Heart right ventricle (tissue), 16 donors: ENCODE measurements at places on chromosomes 16 and 17. TPM values are rescaled to one million over a fixed set of nuclear protein-coding genes. Genes with fewer than 3 reads are reported as not detected.

DNA sequence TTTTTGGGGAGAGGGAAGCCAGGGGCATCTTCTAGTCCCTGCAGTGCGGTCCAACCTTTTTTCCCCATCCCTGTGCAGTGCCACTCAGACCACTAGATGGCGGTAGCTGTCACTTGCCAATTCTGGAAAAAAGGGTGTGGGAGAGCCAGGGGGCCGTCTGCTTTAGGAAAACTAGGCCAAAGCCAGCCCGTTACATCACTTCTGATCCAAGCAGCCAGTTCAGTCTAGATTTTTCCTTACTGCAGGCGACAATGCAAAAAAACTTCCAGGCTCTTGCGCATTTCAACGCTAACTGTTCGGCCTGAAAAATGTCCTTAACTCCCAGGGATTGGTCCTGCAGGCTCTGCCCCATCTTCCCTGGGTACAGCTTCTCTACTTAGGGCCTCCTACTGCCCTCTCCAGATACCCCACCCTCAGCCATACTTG lies 69.2 kb upstream of the CES5A start:
- H3K4me1 ChIP-seq, result no peaks in the 10 kb centered on the region
- no peaks in the 10 kb centered on the region for H3K36me3 ChIP-seq
- no peaks in the 10 kb centered on the region for H3K27me3 ChIP-seq
- H3K27ac ChIP-seq, result no peak overlapping the region
- DNase-seq, result peak; percentile 72

- no peaks in the 10 kb centered on the region for H3K4me1 ChIP-seq
- no peak overlapping the region for H3K27ac ChIP-seq
- no peak for DNase-seq
- peak overlapping the region; percentile 99 for H3K4me3 ChIP-seq
These were observed 991 bp downstream of the KPNA2 start for GRCh38 chr17:68036304-68037147.

- DNase-seq, result no peak
- H3K36me3 ChIP-seq, result no peaks in the 10 kb centered on the region
- no peaks in the 10 kb centered on the region for H3K4me1 ChIP-seq
- peaks cover 18% of the 10 kb centered on the region for H3K27me3 ChIP-seq
These were observed 81.2 kb downstream of the C16orf95 start for GRCh38 chr16:87235810-87236515.

DNA sequence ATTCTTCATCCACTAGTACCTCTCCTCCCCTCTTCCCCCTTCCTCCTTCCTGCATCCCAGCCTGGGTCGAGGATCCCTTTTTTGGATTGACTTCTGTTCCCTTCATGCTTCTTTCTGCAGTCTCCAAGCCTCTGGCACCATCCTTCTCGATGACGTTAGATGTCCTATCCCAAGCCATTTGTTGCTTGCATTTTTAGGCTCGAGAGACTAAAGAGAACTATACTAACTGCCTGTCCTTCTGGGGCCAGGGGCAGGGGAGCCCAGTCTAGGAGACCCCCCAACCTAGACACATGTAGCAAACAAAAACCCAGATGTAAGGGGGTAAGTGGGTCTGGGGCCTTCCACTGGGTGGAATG lies 23.9 kb downstream of the UNK start:
- H3K4me1 ChIP-seq, result peaks cover 32% of the 10 kb centered on the region
- H3K27me3 ChIP-seq, result no peaks in the 10 kb centered on the region
- no peaks in the 10 kb centered on the region for H3K36me3 ChIP-seq
- no peak for DNase-seq

DNA sequence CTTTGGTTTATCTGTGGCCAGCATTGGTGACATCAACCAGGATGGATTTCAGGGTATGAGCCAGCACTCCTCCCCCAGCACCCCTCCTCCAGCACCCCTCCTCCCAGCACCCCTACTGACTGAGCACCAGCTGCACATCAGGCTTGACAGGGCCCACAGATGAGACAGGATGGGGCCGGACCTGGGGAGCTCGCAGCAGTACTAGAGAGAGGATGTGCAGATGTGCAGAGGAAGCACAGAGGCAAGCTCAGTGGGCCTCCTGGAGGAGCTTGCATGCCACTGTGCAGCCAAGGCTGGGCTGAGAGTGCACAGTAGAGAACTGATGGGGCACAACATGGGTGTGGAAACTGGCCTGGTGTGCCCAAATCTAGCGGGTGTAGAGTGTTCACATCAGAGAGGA lies 16.2 kb downstream of the ITGA3 start:
- no peak overlapping the region for H3K27ac ChIP-seq
- H3K4me1 ChIP-seq, result peaks cover 4% of the 10 kb centered on the region
- H3K4me3 ChIP-seq, result no peak overlapping the region
- no peaks in the 10 kb centered on the region for H3K27me3 ChIP-seq

DNA sequence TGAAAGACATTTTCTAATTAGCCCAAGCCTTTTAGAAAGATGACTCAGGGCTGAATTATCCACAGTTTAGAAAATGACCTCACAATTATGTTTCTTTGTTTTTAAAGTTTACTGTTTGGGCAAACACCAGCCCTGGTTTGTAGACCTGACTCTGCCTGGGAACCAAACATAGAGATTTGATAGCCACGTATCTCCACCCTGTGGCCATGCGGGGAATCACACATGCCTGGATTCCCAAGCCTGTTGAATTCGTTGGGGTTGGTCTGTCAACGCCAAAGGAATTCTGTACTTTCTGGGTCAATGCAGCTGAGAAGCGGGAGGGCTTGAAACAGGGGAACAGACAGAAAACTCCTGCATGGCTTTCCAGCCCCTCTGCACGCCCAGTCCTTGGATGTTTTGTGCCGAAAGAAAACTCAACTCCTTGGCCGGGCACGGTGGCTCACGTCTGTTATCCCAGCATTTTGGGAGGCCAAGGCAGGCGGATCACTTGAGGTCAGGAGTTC lies 26.9 kb downstream of the CD300A start:
- H3K4me3 ChIP-seq, result no peak overlapping the region
- H3K27me3 ChIP-seq, result no peaks in the 10 kb centered on the region
- H3K4me1 ChIP-seq, result no peaks in the 10 kb centered on the region
- no peak overlapping the region for H3K27ac ChIP-seq
- peak; percentile 65 for DNase-seq
- no peaks in the 10 kb centered on the region for H3K36me3 ChIP-seq

DNA sequence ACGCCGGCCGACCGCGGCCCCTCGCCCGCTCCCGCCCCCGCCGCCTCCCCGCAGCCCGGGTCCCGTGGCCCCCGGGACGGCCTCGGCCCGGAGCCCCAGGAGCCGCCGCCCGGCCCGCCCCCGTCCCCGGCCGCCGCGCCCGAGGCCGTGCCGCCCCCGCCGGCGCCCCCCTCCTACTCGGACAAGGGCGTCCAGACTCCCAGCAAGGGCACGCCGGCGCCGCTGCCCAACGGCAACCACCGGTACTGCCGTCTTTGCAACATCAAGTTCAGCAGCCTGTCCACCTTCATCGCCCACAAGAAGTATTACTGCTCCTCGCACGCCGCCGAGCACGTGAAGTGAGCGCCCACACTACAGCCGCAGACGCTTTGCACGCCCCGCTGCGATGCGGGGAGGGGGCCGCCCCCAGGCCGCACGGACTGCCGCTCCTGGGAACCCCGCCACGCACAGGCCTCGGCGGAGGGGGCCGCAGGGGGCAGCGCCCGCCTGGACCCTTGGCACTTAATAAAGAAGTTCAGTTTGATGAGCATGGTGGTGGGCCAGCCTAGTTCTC lies 35.5 kb upstream of the ZC3H18 start:
- peak; percentile 49 for DNase-seq
- peaks cover 10% of the 10 kb centered on the region for H3K4me1 ChIP-seq
- no peaks in the 10 kb centered on the region for H3K36me3 ChIP-seq
- H3K27me3 ChIP-seq, result peaks cover 15% of the 10 kb centered on the region
- peak overlapping the region; percentile 93 for H3K27ac ChIP-seq

- peaks cover 42% of the 10 kb centered on the region for H3K27me3 ChIP-seq
- H3K4me3 ChIP-seq, result no peak overlapping the region
- H3K4me1 ChIP-seq, result no peaks in the 10 kb centered on the region
- no peaks in the 10 kb centered on the region for H3K36me3 ChIP-seq
These were observed 1.8 kb downstream of the TPSD1 start for GRCh38 chr16:1257561-1258224.

- no peaks in the 10 kb centered on the region for H3K36me3 ChIP-seq
- peak within 1 kb of the TSS; percentile 62 for H3K4me3 ChIP-seq
- peaks cover 34% of the 10 kb centered on the region for H3K27me3 ChIP-seq
- H3K4me1 ChIP-seq, result peaks cover 27% of the 10 kb centered on the region
- no peak for DNase-seq
- no peak within 1 kb of the TSS for H3K27ac ChIP-seq
These were observed at the start of gene TRIM72 for GRCh38 chr16:31213877-31214707. TRIM72 (plus strand) TSS chr16:31214119; CDS start chr16:31214739, 620 bp downstream.

DNA sequence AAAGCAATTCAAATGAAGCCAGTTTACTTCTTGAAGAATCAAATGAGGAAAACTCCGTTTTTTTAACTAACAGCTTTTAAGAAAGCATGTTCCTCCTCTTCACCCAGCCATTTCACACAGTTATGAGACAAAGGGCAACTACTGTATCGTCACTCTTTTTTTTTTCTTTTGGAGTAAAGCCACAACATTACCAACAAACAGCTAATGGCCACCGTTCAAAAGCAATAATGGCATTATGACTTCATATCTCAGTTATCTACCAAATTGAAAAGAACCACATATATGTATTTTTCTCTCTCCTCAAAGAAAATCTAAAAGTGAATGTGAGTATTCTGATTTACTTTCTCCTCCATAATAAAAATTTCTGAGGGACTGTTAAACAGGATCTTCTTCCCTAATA lies 14.5 kb downstream of the GRB2 start:
- H3K4me3 ChIP-seq, result no peak overlapping the region
- DNase-seq, result no peak
- H3K4me1 ChIP-seq, result peaks cover 20% of the 10 kb centered on the region
- H3K36me3 ChIP-seq, result no peaks in the 10 kb centered on the region
- H3K27me3 ChIP-seq, result no peaks in the 10 kb centered on the region
- no peak overlapping the region for H3K27ac ChIP-seq

DNA sequence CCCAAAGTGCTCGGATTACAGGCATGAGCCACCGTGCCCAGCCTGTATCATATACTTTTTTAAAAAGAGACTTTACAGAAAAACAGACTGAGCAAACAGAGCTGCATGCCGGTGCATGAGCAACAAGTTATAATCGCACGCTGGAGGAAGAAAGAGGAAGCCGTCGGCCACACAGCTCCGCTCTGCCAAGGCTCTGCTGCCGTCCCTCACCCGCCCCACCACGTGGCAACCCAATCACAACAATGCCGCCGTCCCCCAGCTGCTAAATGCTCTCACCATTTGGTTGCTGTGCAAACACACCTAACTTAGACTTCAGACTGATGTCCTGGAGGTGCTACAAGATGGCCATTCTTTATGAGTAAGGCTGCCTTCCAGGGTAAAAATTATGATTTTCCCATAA lies 83.5 kb downstream of the ADCY9 start:
- peak; percentile 16 for DNase-seq
- no peak overlapping the region for H3K4me3 ChIP-seq
- H3K27me3 ChIP-seq, result no peaks in the 10 kb centered on the region
- no peaks in the 10 kb centered on the region for H3K4me1 ChIP-seq
- no peaks in the 10 kb centered on the region for H3K36me3 ChIP-seq

DNA sequence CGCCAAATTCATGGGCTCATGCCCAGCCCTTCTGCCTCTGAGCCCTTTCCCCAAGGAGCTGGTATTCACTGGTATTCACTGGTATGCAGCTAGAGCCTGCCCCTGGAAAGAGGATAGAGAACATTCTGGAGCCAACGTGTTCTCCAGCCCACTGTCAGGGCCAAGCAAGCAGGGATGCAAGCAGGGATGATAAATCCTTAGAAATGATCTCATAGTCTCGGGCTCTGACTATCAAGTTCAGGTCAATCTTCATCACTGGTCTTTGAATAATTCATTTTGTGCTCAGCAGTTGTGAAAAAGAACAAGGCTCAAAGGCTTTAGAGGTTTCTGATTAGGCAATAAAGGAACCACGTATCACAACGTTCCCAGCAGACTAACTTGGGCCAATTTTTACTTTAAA lies 57.3 kb downstream of the CACNG5 start:
- DNase-seq, result no peak
- peaks cover 3% of the 10 kb centered on the region for H3K27me3 ChIP-seq
- no peak overlapping the region for H3K4me3 ChIP-seq
- no peaks in the 10 kb centered on the region for H3K4me1 ChIP-seq
- no peak overlapping the region for H3K27ac ChIP-seq

The CEP295NL gene
- 0.85 TPM for total RNA-seq

The DNAI2 gene
- 0.16 TPM for total RNA-seq

The TNFRSF13B gene
- total RNA-seq, result not detected

The NXN gene
- total RNA-seq, result 21.2 TPM

The NATD1 gene
- 22.1 TPM for total RNA-seq

The PROCA1 gene
- total RNA-seq, result 1.4 TPM
